ENCODE measurements at places on chromosomes 2 and 18. TPM values are rescaled to one million over a fixed set of nuclear protein-coding genes. Genes with fewer than 3 reads are reported as not detected.

Gene VRK2
- total RNA-seq: 38.0 TPM

Gene CPS1
- 6.0 TPM for total RNA-seq

Gene SANBR
- 4.9 TPM for total RNA-seq

Gene TMEM247
- 4.7 TPM for total RNA-seq

Gene ARHGAP28
- 5.2 TPM for total RNA-seq

DNA sequence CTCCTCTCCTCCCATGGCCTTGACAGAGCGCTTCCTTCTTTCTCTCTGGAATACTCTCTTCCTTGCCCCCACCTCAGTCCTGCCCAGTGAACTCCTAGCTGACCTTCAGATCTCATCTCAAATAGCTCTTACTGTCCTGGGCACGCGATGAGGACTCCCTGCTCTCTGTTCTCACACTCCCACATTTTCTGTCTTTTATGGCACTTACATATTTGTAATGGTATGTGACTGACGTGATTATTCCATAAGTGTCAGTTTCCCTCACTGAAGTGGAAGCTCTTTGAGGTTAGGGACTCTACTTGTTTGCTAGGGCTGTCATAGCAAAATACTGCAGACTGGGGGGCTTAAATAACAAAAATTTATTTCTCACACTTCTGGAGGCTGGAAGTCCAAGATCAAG is 1.7 kb upstream of the DYSF start:
- H3K27ac ChIP-seq: no peak overlapping the region
- no peak for DNase-seq
- peaks cover 17% of the 10 kb centered on the region for H3K4me1 ChIP-seq
- no peaks in the 10 kb centered on the region for H3K36me3 ChIP-seq
- H3K4me3 ChIP-seq: no peak overlapping the region
- no peaks in the 10 kb centered on the region for H3K27me3 ChIP-seq

GRCh38 chr2:208122248-208122647 is 2.1 kb downstream of the CRYGD start:
- H3K4me3 ChIP-seq: no peak overlapping the region
- DNase-seq: no peak
- no peak overlapping the region for H3K27ac ChIP-seq
- H3K36me3 ChIP-seq: no peaks in the 10 kb centered on the region
- H3K27me3 ChIP-seq: no peaks in the 10 kb centered on the region

GRCh38 chr18:35982409-35983114 is 10.1 kb downstream of the RMP24 start:
- no peaks in the 10 kb centered on the region for H3K27me3 ChIP-seq
- no peak overlapping the region for H3K4me3 ChIP-seq
- H3K36me3 ChIP-seq: peaks cover 38% of the 10 kb centered on the region
- H3K4me1 ChIP-seq: no peaks in the 10 kb centered on the region

DNA sequence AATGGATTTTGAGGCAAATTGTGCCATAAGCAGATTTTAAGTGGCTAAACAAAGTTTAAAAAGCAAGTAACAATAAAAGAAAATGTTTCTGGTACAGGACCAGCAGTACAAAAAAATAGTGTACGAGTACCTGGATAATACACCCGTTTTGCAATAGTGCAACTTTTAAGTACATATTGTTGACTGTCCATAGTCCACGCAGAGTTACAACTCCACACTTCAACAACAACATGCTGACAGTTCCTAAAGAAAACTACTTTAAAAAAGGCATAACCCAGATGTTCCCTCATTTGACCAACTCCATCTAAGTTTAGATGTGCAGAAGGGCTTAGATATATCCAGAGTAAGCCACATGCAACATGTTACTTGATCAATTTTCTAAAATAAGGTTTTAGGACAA is 5.1 kb upstream of the STPG4 start:
- H3K27ac ChIP-seq: no peak overlapping the region
- no peak overlapping the region for H3K4me3 ChIP-seq
- no peaks in the 10 kb centered on the region for H3K27me3 ChIP-seq
- DNase-seq: no peak
- peaks cover under 1% of the 10 kb centered on the region for H3K4me1 ChIP-seq
- H3K36me3 ChIP-seq: peaks cover 56% of the 10 kb centered on the region

DNA sequence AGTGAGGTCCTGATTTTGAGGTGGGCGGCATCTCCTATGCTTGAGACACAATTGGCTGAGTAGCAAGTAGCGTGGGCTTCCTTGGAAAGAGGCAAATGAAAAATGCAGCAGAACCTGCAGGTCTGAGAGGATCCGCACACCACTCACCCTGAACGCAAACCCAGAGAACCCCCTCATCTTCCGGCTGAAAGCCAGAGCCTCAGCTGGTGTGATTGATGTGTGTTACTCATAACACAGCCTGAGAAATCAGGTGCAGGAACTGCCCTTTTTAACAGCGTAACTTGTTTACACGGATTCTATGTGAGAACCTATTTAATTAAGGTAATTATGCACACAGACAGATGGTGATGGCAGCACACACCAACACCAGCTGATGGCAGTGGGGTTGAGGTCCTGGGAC is 123.4 kb downstream of the MRO start:
- H3K36me3 ChIP-seq: no peaks in the 10 kb centered on the region
- no peaks in the 10 kb centered on the region for H3K4me1 ChIP-seq
- no peak overlapping the region for H3K27ac ChIP-seq
- peaks cover 10% of the 10 kb centered on the region for H3K27me3 ChIP-seq
- no peak overlapping the region for H3K4me3 ChIP-seq
